Daoy (cell line): ENCODE measurements at places on chromosomes 13 and 19. TPM values are rescaled to one million over a fixed set of nuclear protein-coding genes. Genes with fewer than 3 reads are reported as not detected.
A peak's percentile ranks its signal among the peaks of the same experiment; 100 is the strongest.

DNA sequence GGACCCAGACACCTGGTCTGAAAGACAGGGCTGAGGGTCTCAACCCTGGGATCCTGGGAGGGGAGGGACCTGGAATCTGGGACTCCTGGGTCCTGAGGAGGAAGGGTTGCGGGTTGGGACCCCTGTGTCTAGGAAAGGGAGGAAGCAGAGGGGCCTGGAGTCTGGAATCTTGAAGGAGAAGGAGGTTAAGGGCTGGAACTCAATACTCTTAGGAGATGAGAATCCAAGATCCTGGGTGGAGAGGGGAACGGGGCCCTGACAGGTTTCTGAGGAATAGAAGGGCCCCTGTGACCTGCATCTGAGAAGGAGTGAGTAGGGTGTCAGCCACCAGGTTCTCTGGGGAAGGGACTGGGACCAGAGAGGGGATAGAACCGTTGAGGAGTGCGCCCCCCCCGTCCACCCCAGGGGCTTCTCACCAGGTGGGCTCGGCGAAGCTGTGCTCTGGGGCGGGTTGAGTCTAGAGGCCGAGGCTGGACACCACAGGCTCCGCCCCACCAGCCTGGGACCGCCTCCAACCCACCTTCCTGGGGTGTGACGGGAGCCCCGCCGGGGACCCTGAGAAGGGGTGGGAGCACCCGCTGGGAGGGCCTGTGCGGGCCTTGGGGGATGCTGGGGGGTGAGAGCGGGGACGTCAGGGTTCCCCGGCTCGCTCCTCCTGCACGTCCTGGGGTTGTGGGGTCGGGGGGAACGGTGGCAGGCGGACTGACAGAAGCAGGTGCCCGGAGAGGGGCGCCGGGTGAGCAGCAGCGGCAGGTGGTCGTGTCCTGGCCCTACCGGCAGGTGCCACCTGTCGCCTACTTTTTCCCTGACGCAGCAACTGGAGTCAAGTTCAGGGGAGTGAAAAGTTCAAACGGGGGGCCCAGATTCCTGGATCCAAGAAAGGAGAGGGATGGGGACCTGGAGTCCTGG is at the start of gene MAMSTR:
MAMSTR (minus strand) TSS at position 463 of the 909 bp plus-strand sequence. CDS start 694 bp downstream, outside the sequence.
- DNase-seq: no peak

DNA sequence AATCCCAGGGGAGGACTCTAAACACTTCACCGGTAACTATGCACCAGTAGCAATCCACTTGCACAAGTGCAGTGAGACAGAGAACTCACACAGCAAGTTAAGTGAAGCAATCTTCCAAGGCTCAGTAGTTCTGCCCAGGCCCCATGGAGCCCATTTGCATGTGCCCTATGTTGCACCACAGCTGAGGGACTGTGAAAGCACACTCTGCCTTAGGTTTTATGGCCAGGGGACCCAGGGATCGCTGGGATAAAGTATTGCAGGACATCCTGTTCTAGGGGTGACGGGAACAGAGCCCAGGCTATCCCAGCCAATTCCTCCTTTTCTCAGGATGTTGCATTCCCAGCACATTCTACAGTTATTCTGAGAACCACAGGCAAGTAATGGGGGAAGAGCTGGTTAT is 6.0 kb upstream of the AMER2 start:
- DNase-seq: no peak

DNA sequence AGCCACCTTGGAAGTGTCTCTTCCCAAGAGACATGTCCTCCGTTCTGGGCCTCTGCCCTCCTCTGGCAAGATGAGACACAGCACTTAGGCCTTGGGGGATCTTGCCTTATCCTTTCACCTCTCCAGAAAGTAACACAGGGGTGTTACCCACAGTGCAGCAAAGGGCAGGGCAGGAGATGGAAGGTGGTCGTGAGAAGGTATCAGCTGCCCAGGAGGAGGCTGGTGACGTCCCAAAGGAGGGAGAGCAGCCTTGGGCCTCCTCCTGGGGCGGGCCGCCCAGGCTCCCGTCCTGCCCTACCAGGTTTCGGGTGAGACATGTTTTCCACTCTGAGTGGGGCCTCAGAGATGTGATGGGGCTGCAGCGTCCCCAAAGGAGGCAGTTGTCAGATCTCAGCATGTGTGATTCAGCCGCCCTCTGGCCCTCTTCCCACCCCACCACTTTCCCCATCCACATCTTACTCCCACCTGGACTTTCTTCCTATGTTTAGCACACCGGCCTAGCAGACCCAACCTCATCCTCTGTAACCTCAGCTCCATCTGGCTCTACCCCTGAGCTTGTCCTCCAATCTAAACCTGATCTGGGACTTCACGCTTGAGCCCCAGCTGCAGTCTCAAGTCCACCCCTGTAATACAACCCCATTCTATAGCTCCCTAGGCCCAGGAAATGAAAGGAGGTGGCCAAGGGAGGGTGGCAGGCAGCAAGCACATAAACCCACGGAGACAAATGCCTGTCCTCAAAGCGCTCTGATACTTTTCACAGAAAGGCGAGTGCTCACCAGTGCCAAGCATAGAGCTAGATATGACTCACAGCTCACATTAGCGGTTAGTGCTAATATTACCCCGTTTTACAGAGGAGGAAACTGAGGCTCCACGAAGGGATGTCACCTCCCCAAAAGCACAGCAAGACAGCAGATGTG is 9.3 kb downstream of the POU2F2 start:
- no peak for DNase-seq

- DNase-seq: no peak
Observed at GRCh38 chr13:26446751-26447150, 110.7 kb upstream of the WASF3 start.

GRCh38 chr13:76387566-76387965 is 498.6 kb downstream of the KCTD12 start:
- DNase-seq: no peak

The ZNF90 gene
- total RNA-seq: 2.1 and 2.4 TPM in 2 replicates

- peak; percentile 27 for DNase-seq
Observed at GRCh38 chr13:40666933-40667621, 636 bp upstream of the FOXO1 start.

GRCh38 chr13:113299951-113300350 is 2.9 kb downstream of the LAMP1 start:
- DNase-seq: no peak

The CCDC70 gene
- total RNA-seq: not detected in 2 replicates

- DNase-seq: no peak
Observed at GRCh38 chr19:23792784-23793183, 34.1 kb upstream of the ZNF681 start.

GRCh38 chr19:32197896-32198882 is 147.2 kb upstream of the ZNF507 start:
- DNase-seq: no peak

GRCh38 chr19:44164673-44165512 is at the start of gene ZNF226:
ZNF226 (plus strand) TSS chr19:44165100; CDS start chr19:44170081, 4,981 bp downstream.
- peak; percentile 98 for DNase-seq

GRCh38 chr13:37526710-37527473 is 71.7 kb downstream of the POSTN start:
- DNase-seq: no peak

- DNase-seq: no peak
Observed at GRCh38 chr19:3586707-3587346, 1.5 kb downstream of the GIPC3 start.

DNA sequence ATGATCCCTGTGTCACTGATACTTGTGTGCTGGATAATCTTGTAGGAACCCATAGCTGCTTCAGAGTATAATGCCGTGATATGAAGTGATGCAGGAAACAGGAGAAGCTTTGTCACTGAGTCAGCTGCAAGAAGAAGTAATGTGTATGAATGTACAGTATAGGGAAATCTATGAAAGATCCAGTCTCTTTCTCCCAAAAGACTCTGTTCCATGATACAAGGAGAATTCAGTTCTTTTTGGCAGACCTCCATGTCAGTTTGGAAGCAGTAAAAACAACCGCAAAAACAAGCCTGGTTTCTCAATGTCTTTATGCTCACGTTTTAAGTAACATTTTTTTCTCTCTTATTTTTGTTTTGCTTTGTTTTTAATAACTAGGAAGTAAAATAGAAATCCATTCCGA is 33.9 kb downstream of the PCDH17 start:
- DNase-seq: no peak

The TMEM150B gene
- not detected in 2 replicates for total RNA-seq

GRCh38 chr19:1252221-1252820 is 3.9 kb downstream of the MIDN start:
- DNase-seq: peak; percentile 97

DNA sequence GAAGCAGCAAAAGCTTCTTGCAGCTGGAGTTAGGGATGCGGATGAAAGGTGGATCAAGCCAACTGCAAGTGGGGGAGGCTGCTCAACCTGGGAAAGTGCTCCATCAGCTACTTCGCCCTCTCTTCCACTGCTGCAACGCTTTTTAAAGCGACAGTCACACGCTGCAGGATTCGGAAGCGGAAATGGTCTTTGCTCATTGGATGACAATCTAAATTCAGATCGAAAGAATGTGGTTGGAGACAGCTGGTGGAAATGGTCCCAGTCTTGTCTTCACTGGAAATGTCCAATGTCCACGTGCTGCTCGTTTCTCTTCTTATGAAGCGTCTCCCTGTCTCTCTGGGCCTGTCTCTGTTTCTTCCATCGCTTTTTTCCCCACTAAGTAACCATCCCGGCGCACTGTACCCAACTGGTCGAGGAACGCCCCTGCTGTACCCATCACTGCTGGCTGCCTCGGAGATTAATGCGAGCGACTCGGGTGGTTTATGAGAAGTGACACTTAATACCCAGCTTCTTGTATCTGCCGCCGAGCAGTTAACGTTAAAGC is 2.1 kb upstream of the FGF9 start:
- no peak for DNase-seq

DNA sequence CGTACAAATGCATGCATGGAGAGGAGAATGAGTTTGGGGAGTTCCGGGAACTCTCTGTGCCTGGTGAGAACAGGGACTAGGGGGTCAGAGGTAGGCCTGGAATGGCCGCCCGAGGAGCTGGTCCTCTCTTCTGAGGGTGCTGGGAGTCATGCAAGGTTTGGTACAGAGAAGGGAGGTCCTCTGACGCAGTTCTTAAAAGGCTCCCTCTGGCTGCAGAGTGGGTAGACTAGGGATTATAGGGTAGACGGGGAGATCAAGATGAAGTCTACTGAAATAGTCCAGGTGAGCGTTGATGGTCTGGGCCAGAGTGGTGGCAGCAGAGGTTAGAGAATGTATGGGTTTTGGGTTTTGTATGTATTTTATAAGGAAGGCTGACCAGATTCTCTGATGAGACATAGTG is 796 bp downstream of the ZNF304 start:
- DNase-seq: no peak

The KLK6 gene
- total RNA-seq: not detected in 2 replicates

DNA sequence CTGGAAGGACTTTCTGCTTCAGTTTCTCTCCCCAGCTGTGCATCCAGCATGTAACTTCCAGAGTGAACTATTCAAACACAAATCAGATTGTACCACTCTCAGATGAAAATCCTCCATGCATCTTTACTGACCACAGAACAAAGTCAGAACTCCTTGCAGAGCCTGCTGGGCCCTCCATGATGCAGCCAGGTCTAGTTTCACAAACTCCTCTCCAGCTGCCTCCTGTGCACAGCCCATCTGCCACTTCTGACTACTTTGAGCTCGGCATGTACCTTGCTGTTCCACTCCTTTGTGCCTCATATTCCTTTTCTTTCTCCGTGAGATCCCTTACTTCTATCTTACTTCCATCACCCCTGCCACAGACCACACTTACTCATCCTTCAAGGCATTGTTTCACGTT is 31.4 kb downstream of the NALCN start:
- DNase-seq: no peak

- peak; percentile 94 for DNase-seq
Observed at GRCh38 chr19:7391218-7391670, 42.5 kb downstream of the ARHGEF18 start.

- no peak for DNase-seq
Observed at GRCh38 chr19:57786906-57787305, 17.4 kb downstream of the ZNF586 start.

GRCh38 chr13:73849292-73849691 is 284.9 kb downstream of the KLF12 start:
- peak; percentile 9 for DNase-seq

The ZNF730 gene
- 2.0 and 4.2 TPM in 2 replicates for total RNA-seq

DNA sequence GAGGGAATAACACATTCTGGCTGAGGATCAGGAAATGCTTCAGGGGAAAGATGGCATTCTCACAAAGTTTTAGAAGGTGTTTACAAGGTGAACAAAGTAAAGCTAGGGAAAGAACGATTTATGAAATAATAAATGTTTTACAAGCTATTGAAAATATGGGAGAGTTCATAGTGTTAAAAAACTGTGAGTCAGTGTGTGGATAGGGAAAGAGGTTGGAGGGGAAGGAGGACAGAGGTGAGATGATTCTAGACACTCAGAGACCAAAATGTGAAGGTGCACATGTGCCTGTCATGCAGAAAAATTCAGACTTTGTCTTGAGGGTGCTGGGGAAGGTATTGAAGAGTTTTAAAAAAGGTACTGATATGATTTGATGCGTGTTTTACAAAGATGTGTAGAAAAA is 476.1 kb downstream of the TDRD3 start:
- no peak for DNase-seq

GRCh38 chr19:55256562-55257460 is 2.0 kb downstream of the PPP6R1 start:
- no peak for DNase-seq

DNA sequence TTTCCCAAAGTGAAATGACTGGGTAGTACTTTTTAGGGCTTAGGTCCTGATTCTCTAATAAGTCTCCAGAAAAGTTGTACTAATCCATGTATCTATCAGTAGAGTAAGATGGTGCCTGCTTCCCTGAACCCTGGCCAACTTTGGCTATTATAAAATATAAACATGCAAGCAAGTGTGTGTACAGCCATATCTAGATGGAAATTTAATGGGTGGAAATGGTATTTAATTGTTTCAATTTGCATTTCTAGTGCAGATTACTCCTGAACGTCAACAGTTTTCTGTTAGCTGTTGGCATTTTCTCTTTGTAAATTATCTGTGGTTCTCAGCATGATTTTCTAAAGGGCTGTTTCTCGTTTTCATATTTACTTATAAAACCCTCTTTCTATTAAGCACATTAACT is 187.1 kb upstream of the RNF113B start:
- DNase-seq: no peak

- DNase-seq: no peak
Observed at GRCh38 chr19:41416194-41416674, 10.9 kb downstream of the B3GNT8 start.

DNA sequence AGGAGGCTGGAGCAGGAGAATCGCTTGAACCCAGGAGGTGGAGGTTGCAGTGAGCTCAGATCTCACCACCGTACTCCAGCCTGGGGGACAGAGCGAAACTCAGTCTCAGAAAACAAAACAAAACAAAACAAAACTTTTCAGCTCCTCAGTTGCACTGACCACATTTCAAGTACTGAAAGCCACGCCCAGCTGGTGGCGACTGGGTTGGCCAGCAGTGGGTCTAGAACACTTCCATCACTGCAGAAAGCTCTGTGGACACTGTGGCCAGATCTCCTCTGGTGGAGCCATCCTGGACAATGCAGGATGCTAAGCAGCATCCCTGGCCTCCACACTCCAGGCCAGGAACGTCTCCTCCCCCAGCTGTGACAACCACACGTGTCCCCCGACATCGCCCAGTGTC is 21.1 kb downstream of the TLE2 start:
- no peak for DNase-seq

- no peak for DNase-seq
Observed at GRCh38 chr13:85371254-85371653, 428.0 kb downstream of the SLITRK6 start.
